ENCODE measurements at places on chromosomes 5 and 9.

DNA sequence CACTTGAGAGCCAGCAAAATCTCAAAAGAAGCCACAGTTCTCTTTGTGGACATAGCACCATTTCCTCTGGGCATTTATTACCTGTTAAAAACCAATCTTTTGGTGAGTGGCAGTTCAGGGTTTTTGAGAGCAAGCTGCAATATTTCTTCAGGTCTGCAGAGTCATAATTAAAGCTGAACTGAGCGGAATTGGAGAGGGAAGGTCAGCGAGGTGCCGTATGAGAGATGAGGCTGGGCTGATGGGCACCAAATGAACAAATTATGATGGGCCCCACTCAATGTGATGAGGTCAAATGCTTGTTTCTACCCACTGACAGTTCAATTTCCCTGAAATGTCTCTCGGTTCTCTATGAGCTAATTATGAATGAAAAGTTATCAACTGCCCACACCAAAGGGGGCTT is 231.9 kb downstream of the AP3B1 start:
- DNase-seq, result no peak

DNA sequence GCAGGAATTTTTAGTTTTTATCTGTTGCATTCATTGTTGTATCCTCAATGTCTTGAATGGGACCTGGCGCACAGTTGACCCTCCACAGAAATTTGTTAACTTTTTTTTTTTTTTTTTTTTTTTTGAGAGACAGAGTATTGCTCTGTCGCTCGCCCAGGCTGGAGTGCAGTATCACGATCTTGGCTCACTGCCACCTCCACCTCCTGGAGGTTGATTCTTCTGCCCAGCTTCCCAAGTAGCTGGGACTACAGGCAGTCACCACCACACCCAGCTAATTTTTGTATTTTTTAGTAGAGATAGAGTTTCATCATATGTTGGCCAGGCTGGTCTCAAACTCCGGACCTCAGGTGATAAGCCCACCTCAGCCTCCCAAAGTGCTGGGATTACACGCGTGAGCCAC is 205.9 kb downstream of the ROR2 start:
- DNase-seq, result no peak

- DNase-seq, result no peak
These were observed 40.6 kb downstream of the SEMA5A start for GRCh38 chr5:9505225-9505624.

- no peak for DNase-seq
These were observed 147.4 kb upstream of the PUM3 start for GRCh38 chr9:2991292-2991691.

GRCh38 chr9:97413462-97413861 is 1.6 kb downstream of the TDRD7 start:
- no peak for DNase-seq

DNA sequence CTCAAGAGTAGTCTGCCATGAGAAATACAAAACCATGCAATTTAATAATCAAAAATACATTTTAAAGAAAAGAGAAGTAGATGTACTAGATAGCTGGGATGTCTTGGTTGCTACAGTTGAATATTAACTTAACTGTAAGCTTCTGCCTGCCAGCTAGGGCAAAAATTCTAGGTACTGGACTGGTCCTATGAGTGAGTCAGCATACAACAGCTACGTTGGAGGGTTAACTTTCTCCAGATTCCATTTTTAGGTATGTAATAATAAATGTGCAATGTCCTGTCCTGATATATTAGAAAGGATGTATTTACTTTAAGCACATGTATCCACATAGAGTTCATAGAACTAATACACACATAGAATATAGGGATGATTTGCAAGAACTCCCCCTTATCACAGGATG is 230.1 kb downstream of the CAAP1 start:
- no peak for DNase-seq

- DNase-seq, result no peak
These were observed 354.1 kb upstream of the RFX3 start for GRCh38 chr9:3879726-3880505.

GRCh38 chr9:22041775-22042174 is 32.7 kb upstream of the CDKN2B start:
- no peak for DNase-seq

- no peak for DNase-seq
These were observed 2.7 kb downstream of the TNFAIP8 start for GRCh38 chr5:119358530-119358900.

DNA sequence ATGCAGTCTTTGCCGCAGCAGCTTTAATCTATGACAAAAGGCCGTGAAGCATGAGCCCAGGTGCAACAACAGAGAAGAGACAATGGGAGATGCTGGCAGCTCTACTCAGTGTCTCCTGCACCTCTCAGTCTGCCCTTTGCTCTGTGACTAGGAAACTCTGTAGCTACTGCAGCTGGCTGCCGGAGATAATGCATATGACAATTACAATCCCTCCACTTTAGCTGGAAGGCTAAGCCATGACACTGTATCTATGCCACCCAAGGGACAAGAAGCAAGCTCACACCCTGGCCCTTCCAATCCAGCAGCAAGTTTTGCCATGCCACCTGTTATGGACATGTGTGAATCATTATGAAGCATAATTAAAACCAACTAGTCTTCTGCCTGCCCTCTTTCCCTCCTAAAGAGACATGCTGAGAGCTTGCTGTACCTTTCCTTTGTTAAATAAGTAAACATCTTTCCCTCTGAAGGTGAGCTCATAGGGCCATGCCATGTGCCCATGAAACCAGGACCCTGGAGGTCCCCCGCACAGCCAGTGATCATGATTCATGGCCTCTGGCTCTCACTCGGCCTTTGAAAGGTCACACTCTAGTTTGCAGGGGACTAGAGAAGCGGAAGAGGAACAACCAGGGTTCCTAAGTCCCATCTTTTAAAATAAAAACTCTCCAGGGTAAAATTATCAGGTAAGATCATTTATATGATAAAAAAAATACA is 219.4 kb downstream of the SPOCK1 start:
- no peak for DNase-seq

DNA sequence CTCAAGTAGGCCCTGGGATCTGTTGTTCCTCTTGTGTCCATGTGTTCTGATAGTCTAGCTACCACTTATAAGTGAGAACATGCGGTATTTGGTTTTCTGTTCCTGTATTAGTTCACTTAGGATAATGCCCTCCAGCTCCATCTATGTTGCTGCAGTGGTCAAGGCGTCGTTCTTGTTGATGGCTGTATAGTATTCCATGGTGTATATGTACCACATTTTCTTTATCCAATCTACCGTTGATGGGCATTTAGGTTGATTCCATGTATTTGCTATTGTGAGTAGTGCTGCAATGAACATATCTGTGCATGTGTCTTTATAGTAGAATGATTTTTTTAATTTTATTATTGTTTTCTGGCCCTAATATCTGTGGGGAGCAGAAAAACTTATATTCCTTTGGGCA is 74.3 kb downstream of the MAT2B start:
- DNase-seq, result no peak

DNA sequence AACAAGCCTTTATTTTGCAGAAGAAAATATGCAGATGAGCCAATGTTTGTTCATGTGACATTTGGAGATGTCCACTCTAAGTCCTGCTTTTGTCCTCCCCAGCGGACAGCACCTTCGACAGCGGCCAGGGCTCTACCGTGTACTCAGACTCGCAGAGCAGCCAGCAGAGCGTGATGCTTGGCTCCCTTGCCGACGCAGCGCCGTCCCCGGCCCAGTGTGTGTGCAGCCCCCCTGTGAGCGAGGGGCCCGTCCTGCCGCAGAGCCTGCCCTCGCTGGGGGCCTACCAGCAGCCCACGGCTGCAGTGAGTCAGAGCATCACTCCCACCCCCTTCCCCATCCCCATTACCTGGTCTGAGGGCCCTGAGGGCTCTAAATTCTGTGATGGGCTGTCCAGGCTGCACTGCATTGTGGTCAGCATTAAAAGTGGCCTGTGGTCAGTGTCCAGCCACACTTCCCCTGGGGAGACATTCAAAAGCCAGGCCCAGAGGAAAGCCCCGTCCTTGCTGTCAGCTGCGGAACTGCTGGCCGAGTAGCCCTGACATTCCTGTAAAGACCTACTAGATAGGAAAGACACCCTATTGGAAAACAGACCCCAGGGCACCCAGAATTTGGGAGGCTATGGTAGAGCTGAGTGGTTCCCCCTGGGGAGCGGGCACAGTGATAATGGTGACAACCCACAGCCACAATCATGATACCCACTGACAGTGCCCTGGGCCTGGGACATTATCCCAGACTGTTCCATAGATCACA is 69.0 kb downstream of the WNK2 start:
- DNase-seq, result no peak

DNA sequence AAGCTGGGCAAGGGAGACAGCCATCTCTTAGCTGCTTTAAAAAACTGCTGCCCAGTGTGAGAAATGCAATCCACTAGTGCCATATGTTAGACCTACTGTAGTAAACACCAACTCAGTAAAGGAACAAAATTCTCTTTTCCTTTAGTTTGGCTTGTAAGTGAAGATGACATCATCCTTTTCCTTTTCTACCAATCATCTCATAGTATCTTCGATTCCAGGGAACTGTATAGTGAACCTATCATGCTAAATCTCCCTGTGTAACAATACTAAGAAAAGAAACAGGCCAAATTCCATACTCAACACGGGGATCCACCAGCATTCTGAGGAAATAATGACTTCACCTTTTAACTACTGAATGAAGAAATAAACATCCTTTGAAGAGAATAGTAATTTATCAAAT is 100.1 kb downstream of the RAPGEF6 start:
- DNase-seq, result no peak

DNA sequence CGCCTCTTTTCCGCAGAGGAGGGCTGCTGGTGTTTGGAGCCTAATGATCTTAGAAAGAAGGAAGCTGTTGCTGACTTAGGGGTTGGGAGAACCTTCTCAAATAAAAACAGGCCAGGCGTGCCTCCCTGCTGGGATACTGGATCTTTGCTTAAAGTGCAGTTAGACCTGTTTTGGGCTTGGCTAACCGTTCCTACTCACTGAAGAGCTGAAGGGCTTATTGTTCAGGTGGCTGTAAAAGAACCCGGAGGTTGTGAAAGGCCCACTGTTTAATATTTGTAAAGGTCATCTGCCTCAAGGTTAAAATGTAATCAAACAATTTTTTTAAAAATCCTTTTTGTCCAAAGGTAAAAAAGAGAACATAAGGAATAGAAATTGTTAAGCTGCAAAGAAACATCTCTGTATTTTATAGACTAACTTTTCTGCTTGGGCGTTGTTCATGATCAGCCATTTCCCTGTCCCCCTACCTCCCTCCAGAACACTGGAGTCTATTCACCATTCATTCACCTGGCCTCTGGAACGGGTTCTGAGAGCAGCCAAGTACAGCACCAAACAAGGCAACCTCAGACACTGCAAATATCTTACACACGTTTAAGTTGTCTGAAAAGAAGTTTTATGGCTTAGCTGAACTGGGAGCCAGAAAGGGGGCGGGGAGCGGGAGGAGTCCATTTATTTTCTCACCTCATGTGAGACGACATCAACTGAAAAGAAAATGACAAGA is 18.6 kb upstream of the MTMR12 start:
- no peak for DNase-seq

DNA sequence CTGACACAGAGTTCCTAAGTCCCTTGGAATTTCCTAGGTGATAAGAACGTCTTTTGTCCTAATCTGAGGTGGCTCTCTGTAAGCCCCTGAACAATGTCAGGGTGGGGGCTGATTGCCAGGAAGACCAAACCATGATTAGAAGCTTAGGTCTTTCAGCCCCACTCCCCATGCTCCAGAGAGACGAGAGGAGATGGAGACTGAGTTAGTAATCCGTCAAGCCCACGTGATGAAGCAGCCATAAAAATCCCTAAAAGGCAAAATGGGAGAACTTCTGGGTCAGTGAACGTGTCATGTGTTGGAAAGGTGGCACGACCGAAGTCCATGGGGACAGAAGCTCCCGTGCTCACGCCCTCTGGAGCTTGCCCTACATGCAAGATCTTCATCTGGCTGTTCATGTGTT is 85.6 kb downstream of the RAD23B start:
- no peak for DNase-seq

DNA sequence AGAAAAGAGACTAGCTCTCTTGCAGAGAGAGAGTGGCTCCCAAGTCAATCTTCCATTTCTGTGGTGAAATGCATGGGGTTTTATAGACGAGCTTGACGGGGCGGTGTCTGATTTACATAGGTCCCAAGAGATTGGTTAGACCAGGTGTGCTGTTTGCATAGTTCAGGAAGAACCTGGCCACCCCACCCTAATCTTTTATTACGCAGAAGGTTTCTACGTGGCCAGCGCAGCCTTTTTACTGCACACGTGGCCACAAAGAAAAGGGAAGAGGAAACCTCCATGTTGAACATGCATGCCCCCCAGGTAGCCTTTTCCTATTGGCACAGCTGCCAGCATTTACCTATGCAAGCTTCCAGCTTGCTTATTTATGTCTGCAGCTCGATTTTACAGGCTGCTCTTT is 92.1 kb downstream of the CAVIN4 start:
- DNase-seq, result no peak

DNA sequence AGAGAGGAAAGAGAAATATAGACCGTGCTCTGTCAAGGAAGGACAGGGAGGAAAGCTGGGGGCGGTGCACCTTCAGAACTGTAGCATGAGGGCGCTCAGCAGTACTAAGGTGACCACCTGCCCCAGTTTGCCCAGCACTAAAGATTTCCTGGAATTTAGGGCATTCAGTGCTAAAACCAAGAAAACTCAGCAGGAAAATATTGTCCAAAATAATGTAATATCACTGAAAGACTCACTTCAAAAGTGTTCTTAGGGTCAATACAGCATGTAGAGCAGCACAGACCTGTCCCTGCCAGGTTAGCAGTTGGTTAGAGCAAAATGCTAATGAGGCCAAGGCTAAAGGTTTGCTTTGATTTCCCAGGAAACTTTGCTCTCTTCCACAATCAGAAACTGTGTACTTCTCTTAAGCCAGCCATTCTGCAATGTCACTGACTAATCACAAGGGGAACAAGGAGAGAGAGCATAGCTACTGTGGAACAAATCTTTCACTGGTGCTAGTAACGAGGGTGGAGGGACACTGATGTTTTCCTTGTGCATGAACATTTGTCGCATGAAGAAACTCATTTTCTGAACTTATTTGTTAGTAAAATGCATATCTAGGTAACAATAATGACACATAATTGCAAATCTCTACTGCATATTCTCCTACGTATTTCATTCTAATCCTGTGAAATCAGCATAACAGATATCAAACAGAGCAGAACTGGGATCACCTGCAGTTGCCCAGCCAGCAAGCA is 53.0 kb upstream of the GRAMD2B start:
- DNase-seq, result no peak

DNA sequence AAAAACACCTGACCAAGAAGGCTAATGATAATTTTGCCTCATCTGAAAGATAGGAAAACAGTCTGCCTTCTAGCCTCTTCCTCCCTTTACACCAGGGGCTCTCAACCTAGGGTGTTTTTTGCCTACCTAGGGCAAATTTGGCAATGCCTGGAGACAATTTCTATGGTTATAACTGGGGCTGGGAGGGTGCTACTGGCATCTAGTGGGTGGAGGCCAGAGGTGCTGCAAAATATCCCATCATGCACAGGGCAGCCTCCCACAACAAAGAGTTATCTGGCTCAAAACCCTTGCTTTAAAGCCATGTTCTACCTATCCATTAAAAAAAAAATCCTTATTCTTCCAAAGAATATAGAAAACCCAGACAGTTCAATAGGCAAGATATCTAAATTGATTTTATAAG is 45.0 kb upstream of the NR3C1 start:
- DNase-seq, result no peak

- DNase-seq, result no peak
These were observed 47.9 kb downstream of the PRRT1B start for GRCh38 chr9:131593091-131593820.

GRCh38 chr5:72956324-72957140 is 691 bp downstream of the FCHO2 start:
- DNase-seq, result no peak

Data from effector CD4-positive, alpha-beta T cell (primary cell).